Stimulated activated CD4-positive, alpha-beta T cell treated with anti-CD3 and anti-CD28 coated beads, Interleukin-2, amount 100 ng/mL, for 4 hours (primary cell): ENCODE measurements at places on chromosomes 16 and 17.
A peak's percentile ranks its signal among the peaks of the same experiment; 100 is the strongest.

GRCh38 chr17:61404913-61405685 is 5.5 kb downstream of the TBX2 start:
- DNase-seq, result no peak

GRCh38 chr17:76444518-76445311 is 8.2 kb downstream of the UBE2O start:
- DNase-seq, result no peak

GRCh38 chr17:27965224-27965623 is 72.1 kb upstream of the LYRM9 start:
- DNase-seq, result no peak

- no peak for DNase-seq
Measured at GRCh38 chr17:31309556-31309955, 4.3 kb downstream of the EVI2B start.

- no peak for DNase-seq
Measured at GRCh38 chr17:68257934-68258333, 10.1 kb downstream of the AMZ2 start.

- no peak for DNase-seq
Measured at GRCh38 chr17:2075336-2076086, 20.6 kb downstream of the HIC1 start.

- DNase-seq, result peak; percentile 37
Measured at GRCh38 chr17:58710948-58711552, 18.6 kb downstream of the RAD51C start.

DNA sequence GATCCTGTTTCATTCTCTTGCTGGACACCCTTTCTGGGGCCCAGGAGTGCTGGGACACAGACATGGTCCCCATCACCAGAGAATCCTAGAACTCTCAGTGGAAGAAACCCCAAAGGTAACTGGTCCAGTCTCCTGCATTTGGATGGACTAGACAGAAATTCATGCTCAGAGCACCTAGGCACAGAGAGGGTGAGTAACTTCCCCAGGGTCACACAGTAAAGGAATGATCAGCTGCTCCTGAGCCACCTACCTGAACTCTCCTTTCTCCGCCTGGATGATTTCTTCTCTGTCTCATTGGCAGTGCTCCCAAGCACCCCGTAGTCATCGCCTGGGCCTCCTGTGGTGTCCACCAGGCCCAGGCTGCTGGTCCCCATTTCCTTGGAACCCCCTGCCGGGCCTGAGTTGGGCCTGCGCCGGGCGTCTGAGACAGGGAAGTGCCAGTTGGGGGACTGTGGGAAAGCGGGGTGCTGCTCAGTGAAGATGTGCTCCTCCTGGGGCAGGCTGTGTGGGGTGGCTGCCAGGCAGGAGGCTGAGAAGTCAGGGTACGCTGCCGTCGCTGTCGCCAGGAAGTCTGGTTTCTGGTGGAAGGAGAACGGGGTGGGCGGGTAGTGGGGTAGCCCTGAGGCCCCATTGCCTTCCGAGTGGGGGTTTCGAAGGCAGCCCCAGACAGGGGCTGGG is 767 bp downstream of the MEOX1 start:
- DNase-seq, result no peak

DNA sequence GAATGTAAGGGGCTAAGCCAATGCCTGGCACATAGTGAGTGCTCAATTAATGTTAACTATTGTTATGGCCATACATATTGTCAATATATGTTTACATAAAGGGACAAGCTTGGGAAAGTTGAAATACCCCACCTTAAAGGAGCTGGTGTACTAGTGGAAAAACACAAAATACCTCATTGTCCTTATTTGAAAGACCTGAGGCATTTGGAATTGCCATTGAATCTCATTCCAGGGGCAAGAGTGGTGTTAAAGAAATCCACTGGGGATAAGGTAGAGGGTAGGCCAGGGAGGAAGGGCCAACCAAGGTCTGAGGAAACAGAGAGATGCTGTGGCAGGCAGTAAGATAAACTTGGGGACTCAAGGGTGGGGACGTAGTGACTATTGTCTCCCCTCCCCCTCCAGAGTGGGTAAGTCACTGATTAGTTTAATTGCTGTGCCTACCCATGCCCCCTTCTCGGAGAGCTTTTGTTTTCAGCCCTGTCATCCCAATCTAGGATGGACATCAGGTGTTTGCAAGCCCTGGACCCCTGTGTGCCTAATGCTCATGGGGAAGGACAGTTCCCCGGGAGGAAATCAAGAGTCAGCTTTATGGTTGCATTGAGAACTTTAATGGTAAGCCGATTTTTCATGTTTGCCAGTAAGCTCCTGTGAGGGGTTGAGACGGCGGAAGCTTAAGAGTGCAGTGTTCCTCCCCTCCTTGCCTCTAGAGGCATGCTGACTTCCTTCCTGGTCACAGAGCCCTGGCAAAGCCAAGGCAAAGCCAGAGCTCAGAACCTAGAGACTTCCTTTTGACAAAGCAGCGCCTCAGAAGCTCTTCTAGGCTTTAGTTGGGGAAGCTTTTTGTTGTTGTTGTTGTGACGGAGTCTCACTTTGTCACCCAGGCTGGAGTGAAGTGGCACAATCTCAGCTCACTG is 2.5 kb upstream of the HEATR9 start:
- DNase-seq, result no peak

- peak; percentile 91 for DNase-seq
Measured at GRCh38 chr16:3099732-3100499, 822 bp upstream of the ZSCAN10 start.

- DNase-seq, result no peak
Measured at GRCh38 chr17:69761011-69761410, 314.0 kb upstream of the KCNJ16 start.

DNA sequence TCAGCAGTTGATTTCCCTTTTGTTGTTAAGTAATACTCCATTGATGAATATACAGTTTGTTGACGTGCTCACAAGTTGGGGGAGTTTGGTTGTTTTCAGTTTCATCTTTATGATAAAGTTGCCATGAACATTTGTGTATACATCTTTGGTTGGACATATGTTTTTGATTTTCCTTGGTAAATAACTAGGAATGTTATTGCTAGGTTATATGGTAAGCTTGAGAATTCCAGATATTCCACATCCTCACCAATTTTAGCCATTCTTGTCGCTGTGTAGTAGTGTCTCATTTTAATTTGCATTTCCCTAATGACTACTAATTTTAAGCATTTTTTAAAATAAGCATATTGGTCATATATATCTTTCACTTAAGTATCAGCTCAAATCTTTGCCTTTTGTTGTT is 55.0 kb upstream of the RASL10B start:
- DNase-seq, result no peak

DNA sequence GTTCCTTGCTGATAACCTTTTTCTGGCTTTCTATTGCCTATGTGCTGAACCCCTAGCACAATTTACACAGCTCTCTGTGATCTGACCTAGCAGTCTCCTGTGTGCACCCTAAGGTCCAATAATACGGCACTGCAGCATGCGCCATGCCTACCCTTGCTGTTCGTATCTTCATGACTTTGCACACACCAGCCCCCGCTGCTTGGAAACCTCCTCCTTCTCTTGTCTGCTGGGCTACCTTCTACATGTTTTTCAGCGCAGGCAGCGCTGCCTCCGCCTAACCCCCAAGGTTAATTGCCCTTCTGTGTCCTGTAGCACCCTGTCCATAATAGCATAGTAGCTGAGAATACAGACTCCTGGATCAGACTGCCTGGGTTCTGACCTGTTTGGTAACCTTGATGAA is 1.4 kb downstream of the STARD3 start:
- DNase-seq, result no peak

GRCh38 chr17:80031691-80032430 is 3.8 kb downstream of the TBC1D16 start:
- DNase-seq, result no peak

DNA sequence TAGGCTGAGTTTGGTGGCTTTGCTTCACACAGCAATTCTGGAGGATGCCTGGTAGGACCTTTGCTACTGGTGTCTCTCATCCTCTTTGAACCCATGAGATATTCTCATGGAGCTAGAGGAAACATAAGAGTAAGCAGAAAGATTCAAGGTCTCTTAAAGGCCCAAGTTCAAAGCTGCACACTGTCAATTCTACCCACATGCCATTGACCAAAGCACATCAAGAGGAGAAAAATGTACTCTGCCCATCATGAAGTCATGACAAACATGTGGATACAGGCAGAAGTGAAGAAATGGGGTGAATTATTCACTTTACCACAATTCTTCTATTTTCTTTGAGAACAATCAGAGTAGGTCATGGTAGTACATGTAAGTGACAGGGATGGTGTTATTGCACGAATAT is 13.1 kb downstream of the SKA2 start:
- DNase-seq, result no peak

DNA sequence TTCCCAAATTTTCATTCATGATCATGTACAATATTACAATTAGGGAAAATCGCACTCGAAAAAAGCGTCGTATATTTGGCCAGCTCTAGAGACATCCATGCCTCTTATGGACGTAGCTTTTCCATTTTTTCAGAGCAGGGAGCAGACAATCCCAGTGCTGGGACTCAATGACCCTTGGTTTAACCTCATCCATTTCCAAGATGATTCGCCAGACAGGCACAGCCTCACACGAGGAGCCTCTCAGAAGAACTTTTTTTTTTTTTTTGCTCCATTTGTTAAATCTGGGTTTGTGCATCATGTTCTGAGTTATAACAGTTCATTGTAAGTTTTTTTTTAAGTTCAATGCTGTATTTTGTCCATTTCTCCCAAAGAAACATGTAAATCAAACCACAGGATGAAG is 92.1 kb downstream of the ZDHHC7 start:
- DNase-seq, result no peak

- no peak for DNase-seq
Measured at GRCh38 chr17:561116-561515, 153.5 kb downstream of the VPS53 start.

DNA sequence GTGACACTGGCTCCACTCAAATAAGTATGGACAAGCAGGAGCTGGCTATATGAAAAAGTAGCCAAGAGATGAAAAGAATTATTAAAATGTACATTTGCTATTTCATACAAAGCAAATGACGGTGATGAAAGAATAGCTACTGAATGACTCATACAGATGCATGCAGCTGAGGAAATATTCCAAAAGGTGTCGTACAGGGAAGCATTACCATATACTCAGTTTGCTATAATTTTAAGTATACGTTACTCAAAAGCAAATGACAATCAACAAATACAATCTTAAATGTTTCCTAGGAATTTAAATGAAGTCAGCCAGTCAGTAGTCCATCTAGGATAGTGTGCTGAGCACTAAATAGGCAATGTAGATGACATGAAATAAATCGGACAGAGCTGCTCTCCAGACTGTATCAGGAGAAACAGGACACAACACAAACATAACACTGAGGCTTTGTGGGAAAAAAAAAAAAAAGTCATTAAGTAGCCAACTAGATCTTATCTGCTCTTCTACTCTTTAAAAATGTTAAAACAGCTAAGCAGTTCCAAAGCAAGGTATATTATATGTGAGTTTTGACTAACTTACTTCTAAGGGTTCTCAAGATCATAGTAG is 65.0 kb downstream of the NCOR1 start:
- DNase-seq, result no peak

- no peak for DNase-seq
Measured at GRCh38 chr17:72515291-72516065, 394.7 kb downstream of the SOX9 start.

- peak; percentile 14 for DNase-seq
Measured at GRCh38 chr17:72725433-72726068, 366.9 kb downstream of the SLC39A11 start.

DNA sequence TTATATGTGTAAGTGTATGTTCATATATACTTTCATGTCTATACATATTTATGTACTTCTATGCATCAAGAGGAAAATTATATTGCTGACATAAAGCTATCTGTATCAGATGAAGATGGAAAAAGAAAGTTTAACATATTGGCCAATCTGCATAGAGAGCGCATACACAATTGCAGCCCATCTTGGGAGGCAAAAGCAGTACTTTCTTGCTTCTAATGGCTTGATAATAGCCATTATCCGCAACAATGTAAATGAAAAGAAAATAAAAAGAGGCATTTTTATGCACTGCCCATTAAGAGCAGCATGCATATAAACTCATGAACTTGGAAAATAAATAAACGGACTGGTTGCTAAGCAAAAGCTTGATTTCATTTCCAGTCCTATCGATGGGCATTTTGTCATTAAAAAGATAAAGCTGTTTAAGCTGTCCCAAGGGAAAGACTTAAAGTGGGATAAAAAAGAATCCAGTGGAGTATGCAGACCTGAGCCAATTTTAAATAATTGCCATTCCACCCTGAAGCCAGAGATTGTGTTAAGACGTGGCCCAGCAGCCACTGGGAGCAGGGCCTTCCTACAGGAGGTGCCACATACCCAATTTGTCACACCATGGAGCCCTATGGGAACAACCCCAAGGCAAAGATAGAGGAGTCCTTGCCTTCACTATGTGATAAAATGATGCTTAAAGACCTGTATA is 183.6 kb upstream of the CDH11 start:
- no peak for DNase-seq

- DNase-seq, result no peak
Measured at GRCh38 chr17:81386141-81386645, 9.1 kb upstream of the BAHCC1 start.

GRCh38 chr17:31794111-31794510 is 64.9 kb downstream of the COPRS start:
- DNase-seq, result no peak

GRCh38 chr16:89738538-89739317 is 17.4 kb downstream of the ZNF276 start:
- DNase-seq, result no peak

DNA sequence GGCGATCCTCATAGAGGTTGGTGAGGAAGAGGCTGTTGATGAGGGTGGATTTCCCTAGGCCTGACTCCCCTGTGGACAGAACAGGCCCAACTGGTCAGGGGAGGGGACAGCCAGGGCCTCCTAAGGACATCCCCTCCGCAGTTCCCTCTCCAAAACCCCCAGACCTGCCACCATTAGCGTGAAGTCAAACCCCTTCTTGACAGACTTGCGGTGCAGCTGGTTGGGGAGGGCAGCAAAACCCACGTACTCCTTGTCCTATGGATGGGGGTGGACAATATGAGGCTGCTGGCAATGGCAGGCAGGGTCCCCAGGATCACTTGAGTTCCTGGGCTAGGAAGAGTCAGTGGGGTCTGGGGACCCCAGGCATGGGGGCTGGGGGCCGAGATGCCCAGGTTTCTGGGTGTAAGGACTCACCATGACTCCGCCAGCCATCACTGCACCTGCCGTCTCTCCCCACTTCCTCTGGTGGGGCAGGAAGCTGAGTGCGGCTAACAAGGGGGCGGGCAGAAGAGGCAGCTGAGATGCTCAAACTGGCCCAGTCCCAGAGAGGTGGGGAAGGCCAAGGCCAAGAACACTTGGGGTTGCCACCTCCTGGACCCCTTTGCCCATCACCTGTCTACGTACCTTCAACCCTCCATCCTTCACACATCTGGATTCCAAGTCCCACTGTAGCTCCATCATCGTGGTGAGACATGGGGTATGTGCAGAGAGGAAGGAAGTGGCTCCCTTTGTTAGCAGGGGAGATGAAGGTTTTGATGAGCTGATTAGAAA is at the start of gene SEPTIN1:
TSS of gene SEPTIN1 (minus strand) at position 451 of the 771 bp plus-strand sequence. CDS start at position 432, 19 bp downstream.
- peak; percentile 62 for DNase-seq
